Fibroblast of mammary gland (primary cell): ENCODE measurements at places on chromosomes 5 and 9.

GRCh38 chr9:84296146-84296843, 44.3 kb downstream of the SLC28A3 start:
- DNase-seq: peak; percentile 73

DNA sequence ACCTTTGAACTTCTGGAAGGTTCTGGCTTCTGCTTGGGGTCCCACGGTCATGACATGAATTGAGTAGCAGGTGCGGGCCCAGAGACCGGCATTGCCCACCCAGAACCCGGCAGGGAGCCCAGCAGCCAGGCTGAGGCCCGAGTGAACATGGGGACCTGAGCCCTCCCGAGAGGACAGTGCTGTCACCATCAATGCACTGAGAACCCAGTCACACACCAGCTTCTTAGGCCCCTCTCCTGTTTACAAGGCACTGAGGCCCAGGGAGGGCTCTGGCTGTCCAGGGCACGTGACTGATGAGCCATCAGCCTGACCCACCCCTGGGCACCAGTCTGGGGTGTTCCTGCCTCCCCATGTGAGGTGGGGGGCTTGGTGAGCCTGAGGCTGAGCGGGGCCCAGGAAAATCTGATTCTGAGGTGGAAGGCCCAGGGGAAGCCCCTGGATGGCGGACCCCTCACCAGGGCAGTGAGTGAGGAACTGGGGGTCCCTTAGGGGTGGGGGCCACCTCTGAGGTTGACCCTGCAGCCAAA, 60.3 kb upstream of the RNU6ATAC start:
- no peak for DNase-seq

- DNase-seq: no peak
Measured at GRCh38 chr5:115337882-115338281, 41.4 kb upstream of the CCDC112 start.

- no peak for DNase-seq
Measured at GRCh38 chr5:100772548-100772947, 130.5 kb downstream of the ST8SIA4 start.

- no peak for DNase-seq
Measured at GRCh38 chr5:14732991-14733390, 68.5 kb downstream of the OTULIN start.
